Fibroblast of skin of left biceps (primary cell): ENCODE measurements at places on chromosomes 3 and 15.

DNA sequence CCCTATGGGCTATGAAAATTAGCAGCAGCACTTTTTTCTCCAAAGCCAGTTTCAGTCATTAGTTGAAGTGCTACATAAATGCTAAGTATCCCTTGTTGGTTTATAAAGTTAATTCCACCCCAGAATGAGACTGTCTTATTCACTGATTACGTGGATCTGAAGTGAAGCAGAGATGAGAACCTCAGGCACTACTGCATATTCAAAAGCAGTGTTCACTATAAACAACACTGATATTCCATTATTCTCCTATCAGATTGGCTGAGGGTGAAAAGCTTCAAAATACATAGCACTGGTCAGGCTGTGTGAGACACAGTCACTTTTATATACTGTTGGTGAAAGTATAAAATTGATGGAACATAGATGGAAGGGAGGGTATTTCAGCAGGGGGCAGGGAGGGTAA is 395.7 kb upstream of the RARB start:
- DNase-seq: no peak

GRCh38 chr3:182585532-182586150 is 207.7 kb upstream of the ATP11B start:
- DNase-seq: no peak

GRCh38 chr3:13045241-13045903 is 27.9 kb downstream of the IQSEC1 start:
- no peak for DNase-seq

DNA sequence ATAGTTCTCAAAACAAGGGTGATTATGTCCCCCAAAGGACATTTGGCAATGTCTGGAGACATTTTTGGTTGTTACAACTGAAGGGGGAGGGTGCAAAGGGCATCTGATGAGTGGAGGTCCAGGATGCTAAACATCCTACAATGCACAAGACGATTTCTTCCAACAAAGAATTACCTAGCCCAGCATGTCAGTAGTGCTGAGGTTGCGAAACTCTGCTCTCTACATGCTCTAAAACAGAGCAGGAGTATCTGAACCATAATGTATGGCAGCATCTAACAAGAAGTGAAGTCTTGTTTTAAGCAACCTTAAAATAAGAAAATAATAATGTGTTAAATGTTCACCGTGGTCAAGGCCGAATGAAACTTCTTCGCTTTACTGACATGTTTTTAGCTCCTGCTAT is 7.0 kb downstream of the GYG1 start:
- DNase-seq: no peak

- DNase-seq: no peak
Measured at GRCh38 chr15:70453238-70453637, 310.1 kb downstream of the UACA start.

GRCh38 chr3:5565026-5565425 is 377.5 kb downstream of the EDEM1 start:
- no peak for DNase-seq
